ENCODE measurements at places on chromosomes 4 and X.

DNA sequence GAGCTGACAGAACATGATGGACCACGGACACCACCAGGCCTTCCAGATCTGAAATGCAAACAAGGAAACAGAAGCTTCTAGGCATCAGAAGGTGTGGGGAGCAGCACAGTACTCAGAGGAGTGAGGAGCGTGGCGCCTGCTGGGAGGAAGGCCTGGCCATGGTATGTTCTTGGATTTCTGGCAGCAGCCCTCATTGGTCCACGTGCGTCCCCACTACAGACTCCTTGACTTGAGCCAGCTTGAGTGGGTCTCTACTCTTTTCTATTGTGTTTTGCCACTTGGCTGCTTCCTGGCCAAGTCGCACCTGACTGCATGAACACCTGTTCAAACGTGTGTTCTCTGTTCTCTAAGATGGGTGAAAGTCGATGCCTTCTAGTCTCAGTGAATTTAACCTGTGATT, 18.0 kb downstream of the ZNF275 start:
- no peak for DNase-seq

- DNase-seq, result no peak
Measured at GRCh38 chr4:28639747-28640146, 1779.1 kb downstream of the STIM2 start.

GRCh38 chr4:88660446-88661294, 37.0 kb downstream of the NAP1L5 start:
- DNase-seq, result no peak

GRCh38 chr4:154529728-154530519, 20.3 kb downstream of the PLRG1 start:
- no peak for DNase-seq

DNA sequence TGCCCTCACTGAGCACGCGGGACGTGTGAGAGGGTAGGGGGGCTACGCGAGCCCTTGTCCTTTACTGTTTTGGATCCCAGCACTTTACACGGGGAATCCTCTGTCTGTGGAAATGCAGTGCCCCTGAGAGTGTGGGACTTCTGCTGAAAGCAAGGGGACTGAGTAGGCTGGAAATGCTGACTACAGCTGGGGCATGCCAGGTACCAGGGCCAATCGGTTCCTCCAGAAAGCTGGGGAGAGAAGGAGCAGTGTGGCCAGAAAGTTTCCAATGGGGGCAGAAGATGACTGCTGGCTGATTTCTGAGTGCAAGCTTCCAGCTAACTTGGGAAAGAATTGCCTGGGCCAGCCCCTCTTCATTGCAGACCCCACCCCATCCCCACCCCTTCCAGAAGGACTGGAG, 1.5 kb downstream of the NHSL2 start:
- DNase-seq, result no peak

- no peak for DNase-seq
Measured at GRCh38 chr4:76765473-76766183, 132.3 kb downstream of the SOWAHB start.

GRCh38 chr4:155972098-155972497, 18.4 kb upstream of the CTSO start:
- no peak for DNase-seq

DNA sequence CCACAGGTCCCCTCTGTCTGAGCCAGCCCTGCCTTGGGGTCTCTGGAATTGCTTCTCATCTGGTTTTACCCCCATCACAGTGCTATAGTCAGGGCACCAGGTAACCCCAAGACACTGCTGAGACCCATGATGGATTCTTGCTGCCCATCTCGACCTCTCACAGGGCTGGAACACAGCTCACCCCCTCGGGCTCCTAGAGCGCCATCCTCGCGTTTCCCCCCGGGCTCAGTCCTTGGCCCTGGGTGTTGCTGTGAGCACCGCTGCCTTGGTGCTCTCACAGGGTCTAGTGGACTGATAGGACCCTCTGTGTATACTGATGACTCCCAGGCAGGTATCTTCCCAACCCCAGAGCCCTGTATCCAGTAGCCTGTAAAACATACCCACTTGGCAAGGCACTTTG, 8.8 kb downstream of the MAEA start:
- DNase-seq, result no peak

GRCh38 chr4:96312046-96312685, 472.3 kb downstream of the PDHA2 start:
- DNase-seq, result no peak

GRCh38 chrX:132015875-132016274, 7.2 kb upstream of the STK26 start:
- no peak for DNase-seq

- DNase-seq, result no peak
Measured at GRCh38 chrX:64885850-64886249, 90.4 kb downstream of the ZC4H2 start.

- DNase-seq, result no peak
Measured at GRCh38 chr4:95087657-95088455, 330.1 kb downstream of the BMPR1B start.

DNA sequence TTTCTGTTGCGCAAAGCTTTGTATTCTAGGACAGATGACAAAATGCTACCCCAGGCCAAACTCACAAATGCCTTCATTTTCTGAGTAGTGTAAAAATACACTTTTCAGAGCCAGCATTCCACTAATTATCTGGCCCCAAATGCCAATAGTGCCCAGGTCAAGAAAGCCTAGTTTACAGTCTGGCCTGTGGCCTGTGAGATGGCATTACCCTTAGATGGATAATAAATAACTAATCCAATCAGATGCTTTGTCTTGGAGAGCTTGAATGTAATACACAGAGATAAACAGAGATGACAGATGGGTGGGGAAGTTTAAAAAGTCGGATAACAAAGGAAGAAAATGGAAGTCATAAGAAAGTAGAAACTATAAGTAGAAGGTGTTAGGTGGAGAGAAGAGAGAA, 264.6 kb upstream of the FTHL17 start:
- no peak for DNase-seq

DNA sequence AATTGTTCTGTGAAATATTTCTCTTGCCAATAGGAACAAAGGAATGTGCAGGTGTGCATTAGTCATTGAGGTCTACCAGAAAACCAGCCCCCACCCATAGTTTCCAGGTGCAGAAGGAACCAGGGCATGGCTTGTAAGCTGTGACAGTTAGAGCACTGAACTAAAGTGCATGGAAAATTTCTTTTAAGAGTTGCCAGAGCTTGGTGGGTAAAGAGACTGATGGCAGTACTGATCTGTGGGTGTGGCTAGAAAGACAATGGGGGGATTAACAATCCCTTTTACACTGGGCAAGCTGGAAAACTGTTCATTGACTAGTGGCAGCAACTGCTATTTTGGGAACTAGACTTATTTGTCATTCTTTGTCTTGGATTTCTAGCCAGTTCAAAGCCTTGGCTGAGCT, 326.9 kb downstream of the PCDH19 start:
- DNase-seq, result no peak

Measured in posterior cingulate gyrus (tissue), 11 donors.